ENCODE measurements at places on chromosomes 4 and X. TPM values are rescaled to one million over a fixed set of nuclear protein-coding genes. Genes with fewer than 3 reads are reported as not detected.

TKTL1 gene
- not detected for polyA plus RNA-seq

DNA sequence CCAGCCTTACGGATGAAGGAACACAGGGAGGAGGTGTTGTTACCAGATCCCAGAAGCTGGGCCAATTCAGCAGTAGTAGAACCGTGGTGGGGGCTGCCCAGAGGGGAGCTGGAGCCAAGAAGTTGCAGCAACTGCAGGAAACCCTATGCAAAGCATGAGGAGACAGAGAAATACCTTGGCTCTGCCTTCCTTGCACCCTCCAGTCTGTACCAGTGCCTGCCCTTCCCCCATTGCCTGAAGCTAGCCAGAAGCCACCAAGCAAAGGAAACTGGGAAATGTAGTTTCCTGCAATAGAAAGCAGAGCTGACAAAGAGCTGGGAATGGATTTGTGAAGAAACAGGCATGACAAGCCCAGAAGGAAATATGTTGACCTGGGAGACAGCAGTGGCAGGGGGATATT is 108.7 kb upstream of the FUNDC1 start:
- no peak for DNase-seq

DNA sequence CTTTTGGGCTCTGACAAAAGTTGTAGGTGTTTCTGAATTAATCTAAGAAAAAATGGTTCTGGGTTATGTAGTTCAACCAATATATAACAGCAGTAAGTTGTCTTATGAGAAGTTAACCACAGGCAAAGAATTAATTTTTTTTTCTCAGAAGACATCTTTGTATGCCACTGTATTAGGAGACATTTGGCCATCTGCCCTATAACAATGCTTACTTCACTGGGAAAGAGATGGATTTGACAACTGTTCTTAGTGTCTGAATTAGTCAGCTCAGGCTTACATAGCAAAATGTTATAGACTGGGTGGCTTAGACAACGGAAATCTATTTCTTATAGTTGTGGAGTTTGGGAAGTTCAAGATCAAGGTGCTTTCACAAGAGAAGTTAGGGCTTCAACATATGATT is 508.1 kb downstream of the STIM2 start:
- DNase-seq, result no peak

SYNPO2 gene
- 2.5 TPM for polyA plus RNA-seq

USP51 gene
- 0.68 TPM for polyA plus RNA-seq

Measured in A549 (cell line).